ENCODE measurements at places on chromosomes 11 and 22. TPM values are rescaled to one million over a fixed set of nuclear protein-coding genes. Genes with fewer than 3 reads are reported as not detected.

Gene MMP27
- not detected for total RNA-seq

Gene TCN2
- 4.2 TPM for total RNA-seq

Gene MARK2
- total RNA-seq: 24.3 TPM

Gene PHOX2A
- total RNA-seq: not detected

Gene TTC28
- 3.0 TPM for total RNA-seq

Gene CST6
- total RNA-seq: not detected

Gene MRGPRX4
- total RNA-seq: not detected

Gene ROBO4
- not detected for total RNA-seq

Gene CASP12
- total RNA-seq: not detected

Gene LAYN
- total RNA-seq: 6.5 TPM

Gene APOL1
- total RNA-seq: 9.3 TPM

Gene EFEMP2
- 1.2 TPM for total RNA-seq

Gene OAF
- total RNA-seq: 13.3 TPM

Gene OR56A3
- not detected for total RNA-seq

Gene GTSE1
- 29.8 TPM for total RNA-seq

Gene RAC2
- 0.22 TPM for total RNA-seq

Gene CBX6
- total RNA-seq: 30.6 TPM

Gene RASD2
- total RNA-seq: 1.2 TPM

Gene OR2AG1
- not detected for total RNA-seq

Gene RTN4R
- 11.6 TPM for total RNA-seq
